Naive B cell (primary cell): ENCODE measurements at places on chromosomes 12 and 14.
A peak's percentile ranks its signal among the peaks of the same experiment; 100 is the strongest.

GRCh38 chr12:61717986-61718385, 542.2 kb upstream of the USP15 start:
- H3K4me3 ChIP-seq = no peak overlapping the region
- DNase-seq = no peak
- no peaks in the 10 kb centered on the region for H3K4me1 ChIP-seq
- no peaks in the 10 kb centered on the region for H3K27me3 ChIP-seq
- no peak overlapping the region for H3K27ac ChIP-seq
- H3K36me3 ChIP-seq = no peaks in the 10 kb centered on the region

DNA sequence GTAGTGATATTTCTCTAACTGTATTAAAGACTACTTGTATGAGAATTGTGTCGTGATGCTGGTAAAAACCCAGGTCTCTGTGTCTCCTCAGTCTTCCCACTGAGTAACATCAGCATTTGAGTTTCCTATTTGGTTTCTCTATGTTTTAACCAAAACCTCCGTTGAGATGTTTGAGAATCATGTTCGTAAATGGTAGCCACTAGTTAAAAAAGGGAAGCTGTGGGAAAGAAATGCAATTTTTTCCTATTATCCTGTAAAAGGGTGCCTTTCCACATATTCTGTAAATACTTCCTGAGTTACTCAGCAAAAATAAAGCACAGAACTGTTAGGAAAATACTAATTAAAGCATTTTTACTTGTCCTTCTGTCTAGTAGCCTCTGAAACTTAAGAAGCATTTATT, 7.0 kb downstream of the CLEC1B start:
- peak overlapping the region; percentile 81 for H3K4me3 ChIP-seq
- H3K27ac ChIP-seq = no peak overlapping the region
- peaks cover 19% of the 10 kb centered on the region for H3K4me1 ChIP-seq
- no peak for DNase-seq
- H3K36me3 ChIP-seq = no peaks in the 10 kb centered on the region
- H3K27me3 ChIP-seq = peaks cover 76% of the 10 kb centered on the region

GRCh38 chr12:89433634-89434033, 81.3 kb upstream of the DUSP6 start:
- no peaks in the 10 kb centered on the region for H3K27me3 ChIP-seq
- no peak overlapping the region for H3K4me3 ChIP-seq
- DNase-seq = no peak
- peaks cover 33% of the 10 kb centered on the region for H3K36me3 ChIP-seq
- H3K4me1 ChIP-seq = no peaks in the 10 kb centered on the region

DNA sequence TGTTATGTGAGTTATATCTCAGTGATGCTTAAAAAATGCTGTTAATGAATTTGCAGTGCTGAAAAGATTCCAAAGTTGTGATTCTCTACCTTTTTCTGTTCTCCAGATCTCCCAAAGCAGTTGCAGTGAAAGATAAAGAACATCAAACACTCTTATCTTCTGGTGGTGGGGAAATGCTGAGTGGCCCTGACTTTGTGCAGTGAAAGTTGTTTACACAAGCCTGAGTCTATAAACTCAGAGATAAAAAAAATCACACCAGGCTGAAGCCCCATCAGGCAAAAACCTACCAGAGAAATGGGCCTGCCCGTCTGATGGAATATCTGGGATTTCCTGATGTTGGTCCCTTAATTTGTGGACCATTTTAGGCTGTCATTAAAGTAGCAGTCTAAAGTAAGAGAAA, 46.1 kb downstream of the RASSF3 start:
- H3K27me3 ChIP-seq = no peaks in the 10 kb centered on the region
- no peak for DNase-seq
- H3K36me3 ChIP-seq = no peaks in the 10 kb centered on the region

GRCh38 chr12:5428332-5429221, 3.3 kb upstream of the NTF3 start:
- peaks cover 15% of the 10 kb centered on the region for H3K4me1 ChIP-seq
- peaks cover 63% of the 10 kb centered on the region for H3K27me3 ChIP-seq
- H3K36me3 ChIP-seq = no peaks in the 10 kb centered on the region
- no peak overlapping the region for H3K27ac ChIP-seq

- no peaks in the 10 kb centered on the region for H3K27me3 ChIP-seq
- H3K4me1 ChIP-seq = no peaks in the 10 kb centered on the region
- H3K4me3 ChIP-seq = no peak overlapping the region
- H3K36me3 ChIP-seq = no peaks in the 10 kb centered on the region
- H3K27ac ChIP-seq = no peak overlapping the region
- DNase-seq = no peak
These were observed 1021.5 kb upstream of the TMEM132C start for GRCh38 chr12:127245437-127245836.

- H3K4me1 ChIP-seq = no peaks in the 10 kb centered on the region
- peaks cover 10% of the 10 kb centered on the region for H3K36me3 ChIP-seq
- no peaks in the 10 kb centered on the region for H3K27me3 ChIP-seq
- no peak overlapping the region for H3K4me3 ChIP-seq
These were observed 143.6 kb downstream of the CPNE8 start for GRCh38 chr12:38761636-38762342.

DNA sequence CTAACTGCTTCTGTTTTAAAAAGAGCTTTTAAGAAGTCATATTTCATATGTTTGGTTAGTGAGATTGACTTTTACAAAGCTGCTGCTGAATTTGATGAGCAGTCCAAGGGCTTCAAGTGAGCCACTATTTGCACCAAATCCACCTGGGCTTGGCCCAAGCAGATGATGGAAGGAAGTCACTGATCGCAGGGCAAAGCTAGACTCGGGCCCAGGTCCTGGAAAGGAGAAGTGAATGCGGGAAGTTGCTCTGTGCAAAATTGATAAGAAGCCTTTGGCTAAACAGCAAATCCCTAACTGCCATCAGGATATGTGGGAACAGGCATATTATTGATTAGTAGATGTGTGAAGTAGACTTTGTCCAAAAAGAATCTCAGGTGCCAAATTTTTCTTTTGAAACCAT, 30.5 kb downstream of the PLXNC1 start:
- peaks cover 30% of the 10 kb centered on the region for H3K36me3 ChIP-seq
- H3K4me1 ChIP-seq = peaks cover 37% of the 10 kb centered on the region
- no peaks in the 10 kb centered on the region for H3K27me3 ChIP-seq
- H3K27ac ChIP-seq = no peak overlapping the region
- DNase-seq = no peak

DNA sequence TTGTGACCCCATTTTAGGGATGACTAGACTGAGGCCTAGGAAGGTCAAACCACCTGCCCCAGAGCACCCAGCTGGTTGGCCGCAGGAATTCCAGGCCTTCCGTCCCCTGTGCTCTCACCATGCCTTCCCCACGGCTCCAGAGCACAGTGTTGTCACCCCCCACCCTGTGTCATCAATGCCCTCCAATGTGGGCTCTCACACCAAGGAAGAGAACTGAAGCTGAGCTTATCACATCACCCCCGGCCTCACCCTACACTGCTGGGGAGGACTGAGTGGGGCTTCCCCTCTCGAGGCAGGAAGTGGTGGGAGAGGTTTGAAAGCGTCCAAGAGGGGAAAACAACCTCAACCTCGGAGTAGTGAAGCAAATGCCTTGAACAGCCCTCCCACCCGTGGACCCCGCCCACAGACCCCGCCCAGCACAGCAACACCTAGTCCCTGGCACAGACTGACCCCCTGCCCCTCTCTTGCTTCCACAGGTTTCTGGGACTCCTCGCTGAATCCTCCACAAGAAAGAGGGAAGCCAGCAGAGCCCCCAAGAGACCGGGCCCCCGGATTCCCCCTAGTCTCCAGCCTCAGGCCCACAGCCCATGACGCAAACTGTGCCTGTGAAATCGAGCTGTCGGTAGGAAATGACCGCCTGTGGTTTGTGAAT, 97.2 kb downstream of the LGMN start:
- DNase-seq = peak; percentile 86
- H3K36me3 ChIP-seq = peaks cover 17% of the 10 kb centered on the region
- H3K27ac ChIP-seq = peak overlapping the region; percentile 98
- peaks cover 74% of the 10 kb centered on the region for H3K4me1 ChIP-seq
- H3K27me3 ChIP-seq = no peaks in the 10 kb centered on the region

DNA sequence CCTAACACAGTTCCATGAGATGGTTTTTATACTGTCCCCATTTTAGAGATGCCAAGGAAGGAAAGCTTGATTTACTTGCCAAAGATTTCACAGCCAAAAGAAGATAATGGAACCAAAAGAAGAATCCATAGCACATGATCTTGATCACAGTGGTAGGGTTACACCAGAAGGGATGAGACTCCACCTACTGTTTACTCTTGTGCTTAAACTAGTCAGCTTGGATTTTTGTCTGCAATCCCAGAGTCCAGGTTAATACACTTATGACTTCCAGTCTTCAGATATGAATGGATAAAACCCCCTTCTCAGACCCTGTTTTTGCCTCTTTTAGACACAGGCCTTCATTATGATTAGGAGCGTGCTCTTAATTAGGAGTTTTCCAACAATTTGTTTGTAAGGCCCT, 454.2 kb downstream of the AEBP2 start:
- no peak overlapping the region for H3K4me3 ChIP-seq
- no peak overlapping the region for H3K27ac ChIP-seq

DNA sequence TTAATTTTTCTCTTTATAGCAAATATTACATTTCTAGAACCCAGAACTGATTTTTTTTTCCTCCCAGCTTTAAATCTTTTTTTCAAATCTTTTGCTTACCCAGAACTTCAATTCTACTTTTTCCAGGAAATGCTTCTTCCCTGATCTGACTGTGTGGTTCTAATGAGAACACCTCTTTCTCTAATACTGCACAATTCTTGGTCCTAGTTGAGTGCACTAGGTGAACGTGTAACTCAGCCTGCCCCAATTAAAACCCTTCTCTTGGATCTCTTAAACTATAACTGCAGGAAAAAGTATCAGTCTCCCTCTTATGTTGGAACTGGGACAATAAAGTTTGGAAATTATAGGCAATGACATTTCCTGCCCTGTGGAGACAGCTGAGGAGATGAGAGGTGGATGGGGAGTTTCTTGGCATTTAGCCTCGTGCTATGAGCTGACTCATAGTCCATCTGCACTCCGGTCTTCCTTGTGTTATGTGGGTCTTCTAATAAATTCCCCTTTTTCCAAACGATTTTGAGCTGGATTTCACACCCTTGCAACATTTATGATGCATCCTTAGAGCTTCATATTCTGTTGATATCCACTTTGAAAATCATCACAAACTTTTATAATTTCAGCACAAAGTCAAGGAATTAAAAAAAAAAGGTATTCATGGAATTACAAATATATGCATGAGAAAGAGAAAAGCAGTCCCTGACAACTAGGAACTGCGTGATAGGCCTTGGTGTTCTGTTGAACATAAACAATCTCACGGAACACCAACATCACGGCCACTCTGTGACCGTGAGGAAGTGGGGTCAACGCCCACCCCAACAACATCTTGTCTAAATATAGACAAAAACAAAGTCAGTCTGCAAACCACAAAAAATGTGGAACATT, 52.4 kb downstream of the BRMS1L start:
- no peak for DNase-seq
- H3K4me3 ChIP-seq = no peak overlapping the region
- peaks cover 4% of the 10 kb centered on the region for H3K27me3 ChIP-seq
- H3K27ac ChIP-seq = no peak overlapping the region
- no peaks in the 10 kb centered on the region for H3K36me3 ChIP-seq

DNA sequence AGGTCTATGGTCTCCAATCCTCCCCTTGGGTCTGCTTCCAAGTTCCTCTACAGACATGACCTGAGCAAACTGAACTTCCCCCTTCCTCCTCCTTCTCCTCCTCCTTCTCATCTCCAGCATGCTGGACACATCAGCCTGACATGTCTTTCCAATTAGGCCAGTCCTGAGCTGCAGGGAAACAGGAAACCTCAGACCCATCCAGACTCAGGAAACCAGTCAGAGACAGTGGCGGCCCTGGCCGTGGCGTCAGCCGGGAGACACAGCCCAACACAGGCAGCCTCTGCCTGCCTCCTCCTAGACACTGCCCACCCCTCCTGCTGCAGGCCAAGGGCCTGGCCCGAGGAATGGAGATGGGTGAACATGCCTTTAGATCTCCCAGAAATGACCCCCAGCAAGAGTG, 468.8 kb downstream of the BCL11B start:
- no peaks in the 10 kb centered on the region for H3K4me1 ChIP-seq
- H3K27me3 ChIP-seq = no peaks in the 10 kb centered on the region
- H3K27ac ChIP-seq = peak overlapping the region; percentile 63
- no peaks in the 10 kb centered on the region for H3K36me3 ChIP-seq
- DNase-seq = no peak

DNA sequence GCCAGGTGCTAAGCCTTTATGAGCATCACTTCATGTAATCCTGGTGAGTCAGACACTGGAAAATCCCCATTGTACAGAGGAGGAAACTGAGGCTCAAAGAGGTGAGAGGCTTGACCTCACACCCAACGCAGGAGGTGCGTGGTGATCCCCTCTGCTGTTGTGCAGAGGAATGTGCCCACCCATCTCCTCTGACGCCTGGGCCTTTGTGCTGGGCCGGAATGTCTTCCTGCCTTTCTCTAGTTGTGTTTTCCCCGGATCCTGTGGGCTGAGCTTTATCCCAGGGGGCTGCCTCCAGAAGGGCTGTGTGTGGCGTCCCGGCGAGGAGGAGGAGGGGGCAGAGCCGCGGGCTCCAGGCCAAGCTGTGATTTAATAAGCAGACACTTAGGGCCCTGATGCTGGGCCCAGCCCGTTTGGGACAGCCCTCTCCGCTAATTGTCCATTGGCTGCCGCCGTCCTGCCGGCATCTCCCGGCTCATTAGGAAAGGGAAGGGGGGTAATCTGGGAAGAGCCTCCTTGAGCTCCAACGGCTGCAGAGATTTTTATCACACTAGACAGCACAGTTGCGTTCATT, 653.6 kb downstream of the MED13L start:
- peaks cover 32% of the 10 kb centered on the region for H3K27me3 ChIP-seq
- no peak for DNase-seq
- no peaks in the 10 kb centered on the region for H3K4me1 ChIP-seq
- H3K27ac ChIP-seq = no peak overlapping the region
- no peak overlapping the region for H3K4me3 ChIP-seq

- no peak overlapping the region for H3K27ac ChIP-seq
- no peaks in the 10 kb centered on the region for H3K36me3 ChIP-seq
- no peak overlapping the region for H3K4me3 ChIP-seq
- no peak for DNase-seq
- no peaks in the 10 kb centered on the region for H3K27me3 ChIP-seq
- H3K4me1 ChIP-seq = no peaks in the 10 kb centered on the region
These were observed 52.5 kb downstream of the MRPL42 start for GRCh38 chr12:93519859-93520258.

GRCh38 chr12:75684678-75685616, 173.5 kb upstream of the KRR1 start:
- DNase-seq = no peak
- H3K27ac ChIP-seq = no peak overlapping the region
- no peak overlapping the region for H3K4me3 ChIP-seq
- H3K27me3 ChIP-seq = no peaks in the 10 kb centered on the region

DNA sequence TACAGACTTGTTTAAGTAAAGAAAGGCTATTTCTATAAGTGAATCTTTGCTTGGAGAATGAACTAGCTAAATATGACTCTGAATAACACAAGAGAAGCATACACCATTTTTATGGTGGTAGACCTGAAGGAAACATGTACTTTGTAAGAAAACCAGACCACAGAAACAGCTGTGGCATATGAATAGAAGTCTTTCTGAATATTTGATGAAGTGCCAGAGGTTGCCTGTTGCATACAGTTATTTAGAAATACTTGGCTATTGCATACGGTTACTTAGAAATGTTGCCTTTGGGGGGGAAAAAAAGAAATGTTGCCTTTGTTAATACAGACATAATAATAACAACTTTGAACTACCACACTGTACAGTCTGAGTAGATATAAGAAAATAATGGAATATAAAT, 16.8 kb upstream of the LEMD3 start:
- no peaks in the 10 kb centered on the region for H3K36me3 ChIP-seq
- H3K27ac ChIP-seq = no peak overlapping the region
- no peak for DNase-seq
- H3K4me1 ChIP-seq = peaks cover 11% of the 10 kb centered on the region

GRCh38 chr12:2651068-2651965, 143.5 kb upstream of the FKBP4 start:
- H3K4me3 ChIP-seq = no peak overlapping the region
- peaks cover 19% of the 10 kb centered on the region for H3K27me3 ChIP-seq
- no peak overlapping the region for H3K27ac ChIP-seq
- no peak for DNase-seq
